Sciatic nerve (tissue), 2 donors: ENCODE measurements at places on chromosomes 3 and 15. TPM values are rescaled to one million over a fixed set of nuclear protein-coding genes. Genes with fewer than 3 reads are reported as not detected.

PPM1M gene
- total RNA-seq, result 36.9 TPM

DNA sequence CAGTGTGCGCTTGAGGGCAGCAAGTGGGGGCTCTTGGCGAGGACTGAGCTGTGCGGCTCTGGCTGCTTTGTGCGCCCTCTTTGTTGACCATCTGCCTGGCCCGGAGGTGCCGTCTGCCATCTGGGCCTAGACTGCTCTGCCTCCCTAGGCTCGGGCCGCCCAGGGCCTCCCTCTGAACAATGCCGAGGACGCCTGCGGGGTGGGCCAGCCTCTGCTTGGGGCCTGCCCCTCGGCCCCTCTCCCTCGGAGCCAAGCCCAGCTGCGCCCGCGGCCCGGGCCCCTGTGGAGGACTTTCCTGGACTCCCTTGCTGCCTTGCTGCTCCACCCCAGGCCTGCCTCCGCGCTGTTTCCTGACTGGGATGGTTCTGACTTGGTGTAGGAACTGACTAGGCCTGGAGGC lies 31.9 kb upstream of the SPSB4 start:
- no peak for DNase-seq

- DNase-seq, result no peak
Observed at GRCh38 chr15:39623529-39623931, 42.7 kb downstream of the THBS1 start.

GRCh38 chr3:111999484-112000324 lies 982 bp downstream of the TAGLN3 start:
- DNase-seq, result no peak

- no peak for DNase-seq
Observed at GRCh38 chr3:34929036-34929435, 710.3 kb upstream of the ARPP21 start.

DNA sequence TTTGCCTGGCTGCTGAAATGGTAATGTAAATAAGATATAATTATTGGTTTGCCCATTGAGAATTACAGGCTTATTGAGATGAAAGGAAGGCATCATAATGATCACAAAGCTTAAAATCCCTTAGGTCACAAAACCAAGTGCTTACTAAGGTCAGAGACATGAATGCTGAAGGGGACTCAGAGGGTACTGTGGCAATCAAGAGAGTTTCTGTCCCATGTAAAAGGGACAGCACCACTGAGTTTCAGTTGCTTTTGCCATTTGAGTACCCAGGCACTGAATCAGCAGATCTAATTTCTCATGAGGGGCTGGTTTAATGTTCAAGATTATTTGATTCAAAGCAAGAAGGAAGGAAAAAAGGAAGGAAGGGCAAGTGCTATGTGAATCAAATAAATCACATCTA lies 127.0 kb downstream of the PLOD2 start:
- DNase-seq, result no peak

ILDR1 gene
- not detected for total RNA-seq

GRCh38 chr3:9820946-9821345 lies 10.9 kb downstream of the TTLL3 start:
- no peak for DNase-seq

NECTIN3 gene
- total RNA-seq, result 37.8 TPM

- no peak for DNase-seq
Observed at GRCh38 chr15:27842526-27842925, 256.6 kb downstream of the OCA2 start.
